ENCODE measurements at places on chromosomes 12 and 14.

DNA sequence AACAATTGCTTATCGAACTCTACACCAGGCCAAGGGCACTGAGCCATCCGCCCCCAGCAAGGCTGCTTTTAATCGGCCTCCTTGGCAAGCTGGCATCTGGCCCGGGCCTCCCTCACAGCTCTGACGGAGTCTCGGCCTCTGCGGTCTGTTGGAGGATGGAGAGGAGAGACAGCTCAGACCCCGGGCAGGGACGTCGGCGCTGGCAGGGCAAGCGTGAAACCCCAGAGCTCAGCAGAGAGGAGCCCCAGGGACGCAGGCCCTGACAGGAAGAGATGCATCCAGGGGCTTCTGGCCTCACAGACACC lies 17.5 kb downstream of the CAMKK2 start:
- DNase-seq: no peak

DNA sequence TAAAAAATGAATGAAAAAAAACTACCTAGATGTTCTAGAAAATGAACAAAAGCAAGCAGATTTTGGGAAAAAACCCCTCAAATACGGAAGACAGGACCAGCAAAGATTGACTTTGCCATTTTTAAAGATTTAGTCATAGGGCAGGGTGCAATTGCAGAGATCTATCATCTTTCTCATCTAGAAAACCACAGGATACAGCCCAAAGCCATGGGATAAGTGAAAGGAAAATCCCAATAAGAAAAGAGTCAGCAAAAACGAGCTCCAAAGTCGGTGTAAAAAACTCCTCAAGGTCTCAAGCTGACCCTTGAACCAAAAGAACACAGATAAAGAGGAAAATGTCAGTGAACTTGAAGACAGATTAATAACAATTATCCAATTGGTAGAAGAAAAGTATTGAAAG lies 28.0 kb downstream of the CEP290 start:
- peak; percentile 27 for DNase-seq

- no peak for DNase-seq
Measured at GRCh38 chr12:125387206-125387605, 322.0 kb downstream of the AACS start.

- DNase-seq: no peak
Measured at GRCh38 chr14:31578792-31579501, 17.7 kb downstream of the NUBPL start.

- DNase-seq: no peak
Measured at GRCh38 chr12:77062846-77063461, 2.4 kb downstream of the E2F7 start.

Data from foreskin keratinocyte (primary cell).